Fibroblast of skin of left biceps (primary cell): ENCODE measurements at places on chromosomes 4 and X.

GRCh38 chr4:38334791-38335190 lies 329.2 kb upstream of the KLF3 start:
- no peak for DNase-seq

DNA sequence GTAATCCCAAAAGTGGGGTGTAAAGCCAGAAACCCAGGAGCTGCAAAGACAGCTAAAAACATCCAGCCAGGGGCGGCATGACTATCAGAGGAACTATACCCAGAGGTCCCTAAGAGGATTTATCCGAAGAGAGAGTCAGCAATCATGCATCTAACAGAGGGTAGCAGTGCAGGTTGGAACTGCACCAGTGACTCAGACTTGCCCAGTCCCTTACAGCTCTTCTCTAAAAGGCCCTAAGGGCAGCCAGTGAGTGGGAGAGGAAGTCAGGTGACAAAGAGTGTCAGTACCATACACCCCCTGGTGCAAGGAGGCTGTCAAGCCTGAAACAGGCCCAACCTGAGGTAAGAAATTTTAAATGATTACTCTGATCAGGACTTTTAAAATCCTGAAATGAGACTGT lies 88.1 kb downstream of the CAMK2D start:
- DNase-seq, result no peak

- DNase-seq, result peak; percentile 97
Observed at GRCh38 chr4:25172961-25173915, 13.0 kb upstream of the SEPSECS start.

- DNase-seq, result no peak
Observed at GRCh38 chr4:4968161-4968725, 51.0 kb downstream of the CYTL1 start.

DNA sequence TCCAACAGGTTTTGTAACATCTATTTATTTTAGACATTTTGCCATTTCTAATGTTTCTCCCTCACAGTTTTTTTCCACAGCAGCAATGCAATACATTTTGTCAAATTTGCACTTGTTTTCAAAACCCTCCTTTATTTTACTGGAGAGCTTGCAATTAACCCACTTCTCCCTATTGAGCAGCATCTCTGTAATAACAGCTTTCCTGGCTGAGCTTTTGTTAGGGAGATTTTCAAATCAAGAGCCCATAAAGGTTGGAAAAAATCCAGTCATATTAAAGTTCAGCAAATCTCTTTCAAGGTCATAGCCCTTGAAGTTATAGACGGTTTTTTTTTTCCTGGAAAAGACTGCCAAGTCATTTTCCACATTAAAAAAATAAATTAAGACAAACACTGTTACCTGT lies 450.6 kb upstream of the TENM3 start:
- DNase-seq, result no peak

DNA sequence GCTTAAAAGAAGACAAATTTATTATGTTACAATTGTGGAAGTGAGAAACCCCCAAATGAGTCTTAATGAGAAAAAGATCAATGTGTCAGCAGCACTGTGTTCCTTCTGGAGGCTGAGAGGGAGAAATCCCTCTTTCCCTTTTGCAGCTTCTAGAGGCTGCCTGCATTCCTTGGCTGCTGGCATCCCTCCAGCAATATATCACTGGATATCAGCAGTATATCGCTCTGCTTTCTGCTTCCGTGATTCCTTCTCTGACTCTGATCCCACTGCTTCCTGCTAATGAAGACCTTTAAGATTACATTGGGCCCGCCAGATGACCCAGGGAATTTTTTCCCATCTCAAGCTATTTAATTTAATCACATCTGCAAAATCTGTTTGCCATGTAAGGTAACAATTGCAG lies 1008.0 kb downstream of the RAPGEF2 start:
- peak; percentile 2 for DNase-seq

DNA sequence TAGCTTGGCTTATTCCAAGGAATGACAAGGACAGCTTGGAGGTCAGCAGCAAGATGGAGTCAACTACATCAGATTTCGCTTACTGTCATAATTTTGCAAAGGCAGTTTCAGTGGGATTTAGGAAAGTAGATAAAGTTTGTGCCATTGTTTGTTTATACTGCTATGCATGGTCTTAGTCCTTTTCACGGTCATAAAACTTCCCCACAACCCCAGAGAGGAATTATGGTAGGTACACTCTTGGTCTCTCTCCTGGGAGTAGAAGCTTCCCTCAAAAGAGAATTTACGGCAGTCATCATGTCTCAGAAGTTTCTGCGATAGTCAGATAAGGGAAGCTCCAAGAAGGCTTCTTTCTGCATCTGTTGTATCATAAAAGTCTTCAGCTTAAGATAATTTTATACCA lies 27.9 kb upstream of the HERC6 start:
- no peak for DNase-seq

DNA sequence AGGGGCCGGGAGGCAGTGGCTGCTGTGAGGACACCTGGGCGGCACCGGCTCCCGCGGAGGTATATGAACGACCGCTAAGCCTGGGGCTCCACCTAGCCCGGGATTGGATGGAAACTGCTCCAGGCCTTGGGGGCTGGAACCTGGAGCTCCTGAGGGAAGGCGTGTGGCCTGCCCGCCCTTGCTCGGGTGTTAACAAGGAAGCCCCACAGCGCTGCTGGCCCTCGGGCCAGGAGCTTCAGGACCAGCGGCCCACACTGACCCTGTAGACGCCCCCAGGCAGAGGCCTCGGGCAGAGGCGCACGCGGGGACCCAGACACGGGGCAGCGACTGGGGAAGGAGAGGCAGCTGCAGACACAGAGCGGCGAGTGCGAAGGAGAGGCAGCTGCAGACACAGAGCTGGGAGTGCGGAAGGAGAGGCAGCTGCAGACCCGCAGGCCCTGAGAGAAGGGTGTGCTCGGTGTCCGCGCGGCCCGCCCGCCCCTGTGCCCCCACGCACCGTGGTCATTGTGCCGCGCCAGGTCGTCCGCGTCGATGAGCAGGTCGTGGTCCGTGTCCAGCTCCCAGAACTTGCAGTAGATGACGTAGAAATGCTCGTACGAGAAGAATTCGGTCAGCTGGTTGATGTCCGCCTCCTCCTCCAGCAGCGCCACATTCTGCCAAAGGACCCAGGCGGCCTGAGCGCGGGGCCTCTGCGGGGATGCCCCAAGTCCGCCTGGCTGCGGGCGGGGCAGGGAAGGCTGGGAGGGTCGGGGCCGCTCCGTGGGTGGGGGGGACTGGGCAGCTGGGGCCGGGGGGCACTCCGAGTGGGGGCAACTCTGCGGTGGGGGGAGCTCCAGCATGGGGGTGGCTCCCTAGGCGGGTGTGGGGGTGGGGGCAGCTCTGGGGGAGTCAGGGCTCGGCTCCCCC lies 26.7 kb upstream of the GTPBP6 start:
- DNase-seq, result no peak

GRCh38 chr4:81747242-81747930 lies 275.7 kb upstream of the RASGEF1B start:
- no peak for DNase-seq
